ENCODE measurements at places on chromosomes 7 and 10. TPM values are rescaled to one million over a fixed set of nuclear protein-coding genes. Genes with fewer than 3 reads are reported as not detected.

Gene TAS2R39
- not detected for total RNA-seq

Gene APBB1IP
- total RNA-seq: not detected

Gene SMKR1
- 2.5 TPM for total RNA-seq

Gene OPN4
- not detected for total RNA-seq

Gene LEP
- total RNA-seq: not detected

Gene NPC1L1
- 0.20 TPM for total RNA-seq

Gene FAM170B
- not detected for total RNA-seq

Gene TWNK
- total RNA-seq: 13.9 TPM

Gene HOXA4
- 55.9 TPM for total RNA-seq

Gene SUN3
- total RNA-seq: not detected

Gene TMEM270
- total RNA-seq: not detected

Gene STAG3
- total RNA-seq: 1.4 TPM
